ENCODE measurements at places on chromosomes 13 and 19. TPM values are rescaled to one million over a fixed set of nuclear protein-coding genes. Genes with fewer than 3 reads are reported as not detected.

- H3K4me3 ChIP-seq: no peak overlapping the region
- no peak for DNase-seq
- no peak overlapping the region for H3K27ac ChIP-seq
- no peaks in the 10 kb centered on the region for H3K36me3 ChIP-seq
Observed at GRCh38 chr19:1232652-1233072, 5.1 kb downstream of the CBARP start.

GRCh38 chr13:100904293-100904976 is 229.8 kb upstream of the TMTC4 start:
- no peaks in the 10 kb centered on the region for H3K4me1 ChIP-seq
- DNase-seq: no peak
- H3K4me3 ChIP-seq: no peak overlapping the region
- peaks cover 5% of the 10 kb centered on the region for H3K27me3 ChIP-seq
- no peak overlapping the region for H3K27ac ChIP-seq
- H3K36me3 ChIP-seq: no peaks in the 10 kb centered on the region

DNA sequence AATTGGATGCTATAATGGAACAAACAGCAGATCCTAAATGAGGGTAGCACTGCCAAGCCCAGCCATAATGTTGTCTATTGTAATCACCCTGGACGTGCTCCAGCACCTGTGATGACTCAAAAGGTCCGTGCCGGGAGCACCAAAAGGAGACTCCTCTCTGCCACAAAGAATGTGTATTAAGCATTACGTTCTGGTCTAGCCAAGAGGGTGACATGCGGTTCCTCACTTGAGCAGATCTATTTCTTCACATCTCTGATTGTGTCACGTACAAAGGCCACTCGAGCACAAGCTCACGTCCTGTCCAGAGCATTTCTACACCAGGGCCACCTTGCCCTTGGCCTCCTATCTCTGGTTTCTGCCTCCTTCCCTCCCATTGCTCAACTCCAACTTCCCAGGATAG is 219.9 kb upstream of the IRS2 start:
- no peaks in the 10 kb centered on the region for H3K4me1 ChIP-seq
- H3K27me3 ChIP-seq: no peaks in the 10 kb centered on the region
- no peaks in the 10 kb centered on the region for H3K36me3 ChIP-seq

DNA sequence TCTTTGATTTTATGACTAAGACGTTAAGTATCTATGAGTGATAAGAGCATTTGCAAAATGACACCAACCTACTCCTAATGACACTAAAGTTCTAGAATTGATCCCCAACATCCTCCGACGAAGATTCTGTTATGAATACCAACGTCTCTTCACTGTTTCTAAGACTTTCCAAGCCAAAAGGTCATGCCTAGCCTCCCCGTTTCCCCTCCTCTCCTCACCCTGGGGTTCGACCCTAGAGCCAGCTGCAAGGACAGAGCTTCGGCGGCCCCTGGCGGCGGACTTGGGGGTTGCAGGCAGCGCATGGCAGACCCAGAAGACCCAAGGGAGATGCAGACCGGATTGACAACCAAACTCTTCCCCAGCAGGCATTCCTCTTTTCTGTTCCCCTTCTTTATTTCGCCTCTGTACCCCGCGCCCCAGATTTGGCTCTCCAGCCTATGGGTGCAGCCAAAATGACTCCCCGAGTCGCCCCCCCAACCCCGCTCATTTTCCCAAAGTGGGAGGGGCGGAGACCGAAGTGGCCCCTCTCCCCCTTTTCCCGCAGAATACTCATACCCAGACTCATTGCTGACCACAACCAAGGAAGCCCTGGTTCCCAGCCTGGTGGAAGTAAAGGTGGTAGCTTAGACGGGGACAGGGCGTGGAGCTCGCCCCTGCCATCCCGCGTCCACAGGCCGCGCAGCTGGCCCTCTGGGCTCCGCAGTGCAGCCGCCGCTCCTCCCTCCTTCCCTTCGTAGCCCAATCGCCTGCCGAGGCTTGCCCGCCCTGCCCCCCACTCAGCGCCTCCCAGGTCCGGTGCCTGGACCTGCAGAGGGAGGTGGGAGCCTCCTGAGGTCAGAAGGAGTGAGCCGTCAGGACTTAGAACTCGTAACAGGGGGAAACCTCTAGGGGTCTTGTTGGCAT is 4.1 kb upstream of the EML2 start:
- peak overlapping the region; percentile 64 for H3K4me3 ChIP-seq
- H3K27ac ChIP-seq: peak overlapping the region; percentile 98
- peaks cover 33% of the 10 kb centered on the region for H3K4me1 ChIP-seq
- peak; percentile 86 for DNase-seq
- H3K27me3 ChIP-seq: no peaks in the 10 kb centered on the region
- H3K36me3 ChIP-seq: peaks cover 18% of the 10 kb centered on the region

DNA sequence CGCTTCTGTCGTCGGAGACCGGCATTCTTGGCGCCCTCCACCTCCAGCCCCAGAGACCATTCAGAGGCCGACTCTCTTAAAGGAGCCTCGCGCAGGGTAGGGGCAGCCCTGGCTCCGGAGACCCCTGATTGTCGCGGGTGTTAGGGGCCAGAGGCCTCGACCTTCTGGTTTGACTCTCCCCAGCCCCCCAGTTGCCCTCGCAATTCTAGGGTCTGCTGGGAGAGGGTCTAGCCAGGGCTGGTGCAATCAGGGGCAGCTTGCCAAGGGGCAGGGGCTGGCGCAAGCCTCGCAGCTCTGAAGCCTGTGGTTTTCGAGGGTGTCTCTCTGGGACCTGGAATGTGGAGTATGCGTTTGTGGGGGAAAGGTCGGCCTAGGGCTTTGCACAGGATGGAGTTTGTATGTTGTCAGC is 1.6 kb upstream of the SLC7A10 start:
- peaks cover 11% of the 10 kb centered on the region for H3K36me3 ChIP-seq
- no peaks in the 10 kb centered on the region for H3K4me1 ChIP-seq
- H3K27ac ChIP-seq: no peak overlapping the region
- peaks cover 47% of the 10 kb centered on the region for H3K27me3 ChIP-seq
- no peak overlapping the region for H3K4me3 ChIP-seq

DNA sequence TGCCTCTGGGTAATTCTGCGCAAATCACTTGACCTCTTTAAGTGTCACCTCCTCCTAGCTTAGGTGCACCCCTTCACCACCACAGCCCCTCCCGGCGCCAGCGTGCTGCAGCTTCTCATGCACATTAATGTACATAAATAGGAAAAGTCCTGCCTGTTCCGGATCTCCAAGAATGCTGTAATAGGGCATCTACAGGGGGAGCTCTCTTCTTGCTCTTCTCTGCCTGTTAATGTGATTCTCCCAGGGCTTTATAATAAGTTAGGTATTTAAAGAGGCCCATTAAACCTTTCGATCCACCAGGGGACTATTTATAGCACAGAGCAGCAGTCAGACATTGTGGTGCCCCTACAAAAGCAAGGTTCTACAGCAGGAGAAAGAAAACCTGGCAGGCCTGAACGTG is 35.3 kb downstream of the SOX1 start:
- H3K36me3 ChIP-seq: no peaks in the 10 kb centered on the region
- H3K4me3 ChIP-seq: no peak overlapping the region

GRCh38 chr19:28656644-28657043 is 556.3 kb downstream of the UQCRFS1 start:
- no peak for DNase-seq
- no peak overlapping the region for H3K27ac ChIP-seq
- no peaks in the 10 kb centered on the region for H3K36me3 ChIP-seq
- H3K27me3 ChIP-seq: no peaks in the 10 kb centered on the region

DNA sequence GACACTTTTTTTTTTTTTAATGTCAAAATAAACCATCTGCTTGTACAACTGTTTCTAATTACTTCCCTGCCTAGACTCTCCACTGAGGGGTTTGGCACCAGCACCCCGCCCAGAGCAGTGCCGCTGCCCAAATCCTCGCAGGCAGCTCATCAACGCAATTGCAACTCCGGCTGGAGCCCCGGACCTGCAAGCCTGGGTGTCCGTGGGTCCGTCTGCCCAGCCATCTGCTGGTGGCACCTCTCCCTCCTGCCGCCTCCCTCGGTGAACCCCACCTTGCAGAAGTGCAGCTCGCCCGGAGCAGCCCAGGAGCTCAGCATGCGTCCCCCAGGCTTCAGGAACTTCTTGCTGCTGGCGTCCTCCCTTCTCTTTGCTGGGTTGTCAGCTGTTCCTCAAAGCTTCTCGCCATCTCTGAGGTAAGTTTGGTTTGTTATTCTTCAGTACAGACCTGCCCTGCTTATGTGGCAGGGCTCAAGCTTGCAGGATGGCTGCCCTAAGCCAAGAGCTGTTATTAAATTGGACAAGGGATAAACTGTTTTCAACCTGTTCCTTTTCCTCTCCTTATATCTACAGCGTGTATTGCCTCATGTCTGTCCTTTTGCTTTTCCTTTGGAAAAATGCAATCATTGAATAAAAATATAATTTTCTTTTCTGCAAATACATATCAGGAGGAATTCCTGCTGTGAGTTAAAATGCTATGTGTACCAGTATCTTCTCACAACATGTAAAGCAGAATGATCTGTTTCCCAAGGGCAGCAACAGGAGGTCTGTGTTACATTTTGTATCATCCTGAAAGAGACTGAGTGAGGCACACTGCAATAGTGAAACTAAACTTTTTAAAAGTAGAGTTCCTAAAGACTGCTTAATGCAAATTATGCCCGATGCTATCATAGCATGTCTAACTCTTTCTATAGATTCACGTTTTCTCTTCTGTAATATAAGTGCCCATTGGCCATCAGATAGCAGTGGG is at the start of gene ITGBL1:
TSS of gene ITGBL1 (plus strand) at position 157 of the 967 bp plus-strand sequence. CDS start at position 316, 159 bp downstream.
- peaks cover 11% of the 10 kb centered on the region for H3K27me3 ChIP-seq
- H3K4me3 ChIP-seq: no peak within 1 kb of the TSS
- no peaks in the 10 kb centered on the region for H3K36me3 ChIP-seq
- no peaks in the 10 kb centered on the region for H3K4me1 ChIP-seq
- H3K27ac ChIP-seq: no peak within 1 kb of the TSS

GRCh38 chr13:21871382-21871781 is 200.5 kb downstream of the FGF9 start:
- DNase-seq: no peak
- H3K4me1 ChIP-seq: no peaks in the 10 kb centered on the region
- no peak overlapping the region for H3K4me3 ChIP-seq
- no peaks in the 10 kb centered on the region for H3K36me3 ChIP-seq

DNA sequence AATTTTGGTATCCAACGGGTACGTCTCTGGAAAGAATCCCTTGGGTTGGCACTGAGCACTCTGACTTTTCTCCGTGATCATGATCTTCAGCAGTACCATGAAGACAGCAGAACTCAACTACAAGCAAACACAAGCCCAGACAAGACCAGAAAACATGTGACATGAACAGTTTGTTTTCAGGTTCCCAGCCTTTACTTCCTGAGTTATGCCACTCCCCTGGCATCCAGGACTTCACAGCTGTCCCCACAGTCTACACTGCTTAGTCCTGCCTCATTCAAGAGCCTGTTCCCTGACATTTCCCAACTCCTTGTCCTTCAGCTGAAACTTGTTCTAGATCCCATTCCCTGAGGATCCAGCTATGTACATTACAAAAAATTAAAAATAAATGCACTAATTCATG is 4.9 kb upstream of the N4BP2L1 start:
- H3K27me3 ChIP-seq: no peaks in the 10 kb centered on the region
- H3K4me1 ChIP-seq: peaks cover 16% of the 10 kb centered on the region
- H3K4me3 ChIP-seq: no peak overlapping the region
- H3K27ac ChIP-seq: no peak overlapping the region

GRCh38 chr13:46490129-46490528 is 62.8 kb upstream of the LRCH1 start:
- H3K27ac ChIP-seq: no peak overlapping the region
- H3K27me3 ChIP-seq: peaks cover 7% of the 10 kb centered on the region
- no peaks in the 10 kb centered on the region for H3K36me3 ChIP-seq
- H3K4me3 ChIP-seq: no peak overlapping the region

- H3K4me3 ChIP-seq: peak overlapping the region; percentile 26
- H3K27me3 ChIP-seq: no peaks in the 10 kb centered on the region
- H3K36me3 ChIP-seq: peaks cover 97% of the 10 kb centered on the region
- DNase-seq: no peak
- peak overlapping the region; percentile 65 for H3K27ac ChIP-seq
- H3K4me1 ChIP-seq: peaks cover 26% of the 10 kb centered on the region
Observed at GRCh38 chr19:35166100-35167063, 11.8 kb downstream of the FXYD5 start.

GRCh38 chr19:18453269-18454024 is 15.5 kb upstream of the ISYNA1 start:
- no peak overlapping the region for H3K4me3 ChIP-seq
- H3K27ac ChIP-seq: no peak overlapping the region
- H3K4me1 ChIP-seq: no peaks in the 10 kb centered on the region

GRCh38 chr13:95698047-95698749 is 21.3 kb downstream of the DNAJC3 start:
- H3K27me3 ChIP-seq: no peaks in the 10 kb centered on the region
- no peak overlapping the region for H3K27ac ChIP-seq
- H3K4me1 ChIP-seq: peaks cover 10% of the 10 kb centered on the region
- no peak for DNase-seq
- H3K36me3 ChIP-seq: no peaks in the 10 kb centered on the region

- no peak overlapping the region for H3K27ac ChIP-seq
- no peak for DNase-seq
- no peaks in the 10 kb centered on the region for H3K36me3 ChIP-seq
- H3K27me3 ChIP-seq: peaks cover 87% of the 10 kb centered on the region
- peak overlapping the region; percentile 57 for H3K4me3 ChIP-seq
- peaks cover 6% of the 10 kb centered on the region for H3K4me1 ChIP-seq
Observed at GRCh38 chr13:27960362-27961226, 8.5 kb downstream of the CDX2 start.

DNA sequence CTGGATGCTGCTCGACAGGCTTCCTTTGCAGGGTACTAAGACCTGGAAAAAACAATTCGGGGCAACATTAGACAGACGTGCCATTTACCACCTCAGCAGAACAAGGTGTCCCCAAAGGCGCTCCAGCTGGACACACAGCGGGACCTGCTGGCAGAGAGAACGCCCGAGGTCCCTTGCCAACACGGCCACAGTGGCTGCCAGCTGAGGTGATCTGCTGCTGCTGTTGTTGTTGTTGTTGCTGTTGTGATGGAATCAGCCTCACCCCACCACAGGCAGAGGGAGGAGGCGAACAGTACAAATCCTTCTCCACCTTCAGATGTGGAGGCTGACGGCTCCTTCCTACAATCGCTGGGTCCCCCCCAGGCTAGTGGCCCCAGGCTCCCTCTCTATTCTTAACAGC is 25.2 kb downstream of the ANKRD27 start:
- H3K36me3 ChIP-seq: peaks cover 26% of the 10 kb centered on the region
- H3K27ac ChIP-seq: no peak overlapping the region
- no peaks in the 10 kb centered on the region for H3K27me3 ChIP-seq
- no peak overlapping the region for H3K4me3 ChIP-seq

GRCh38 chr13:96934889-96935489 is 59.3 kb downstream of the OXGR1 start:
- no peak overlapping the region for H3K27ac ChIP-seq
- H3K27me3 ChIP-seq: no peaks in the 10 kb centered on the region
- DNase-seq: no peak
- no peak overlapping the region for H3K4me3 ChIP-seq
- H3K36me3 ChIP-seq: no peaks in the 10 kb centered on the region

GRCh38 chr13:49638744-49639072 is 10.4 kb downstream of the ARL11 start:
- no peaks in the 10 kb centered on the region for H3K36me3 ChIP-seq
- H3K27ac ChIP-seq: no peak overlapping the region
- no peaks in the 10 kb centered on the region for H3K27me3 ChIP-seq
- H3K4me3 ChIP-seq: no peak overlapping the region

The RBM42 gene
- total RNA-seq: 102 TPM

The CCDC122 gene
- total RNA-seq: 0.34 TPM

The ZNF649 gene
- total RNA-seq: 12.1 TPM

The FGF22 gene
- total RNA-seq: not detected

The ZNF442 gene
- 1.2 TPM for total RNA-seq

The CALR3 gene
- not detected for total RNA-seq

The ZNF724 gene
- 12.1 TPM for total RNA-seq

The ZNF829 gene
- 3.5 TPM for total RNA-seq

The TMC4 gene
- total RNA-seq: 0.16 TPM

The IZUMO1 gene
- 0.21 TPM for total RNA-seq
